ENCODE measurements at places on chromosomes 4 and X. TPM values are rescaled to one million over a fixed set of nuclear protein-coding genes. Genes with fewer than 3 reads are reported as not detected.
A peak's percentile ranks its signal among the peaks of the same experiment; 100 is the strongest.

- DNase-seq = no peak
Measured at GRCh38 chr4:48258845-48259397, 10.7 kb downstream of the TEC start.

- DNase-seq = no peak
Measured at GRCh38 chr4:19324184-19324583, 927.5 kb upstream of the SLIT2 start.

GRCh38 chr4:84362896-84363655 is 136.0 kb downstream of the NKX6-1 start:
- DNase-seq = no peak

TBX22 gene
- total RNA-seq = not detected

ATP5ME gene
- 20.2 TPM for total RNA-seq

HS6ST2 gene
- 2.6 TPM for total RNA-seq

GRCh38 chr4:112118742-112119352 is 26.4 kb upstream of the FAM241A start:
- no peak for DNase-seq

DNA sequence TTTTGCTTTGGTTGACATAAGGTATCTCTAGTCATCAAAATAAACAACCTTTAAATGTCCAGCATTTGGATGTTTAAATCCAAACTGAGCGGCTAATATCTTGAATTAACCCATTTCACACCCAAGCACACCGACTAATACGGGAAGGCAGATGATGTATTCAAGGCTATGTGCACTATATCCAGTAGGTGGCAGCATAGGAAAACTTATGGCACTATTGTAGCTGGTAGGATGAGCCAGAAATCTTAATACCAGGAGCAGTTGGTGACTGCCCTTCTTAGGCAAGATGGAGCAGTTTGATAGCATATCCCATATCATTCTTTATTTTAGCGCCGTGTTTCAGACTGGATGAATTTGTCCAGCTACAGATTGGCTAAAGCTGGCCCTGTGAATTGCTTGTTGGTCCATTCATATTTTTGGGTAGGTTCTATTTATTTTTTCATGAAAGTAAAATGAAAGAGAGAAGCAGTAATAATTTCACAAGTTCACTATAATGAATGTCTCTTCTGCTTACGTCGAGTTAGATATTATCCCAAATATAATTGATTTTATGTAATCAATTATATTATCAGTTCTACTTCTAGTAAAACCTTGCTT is 24.4 kb downstream of the UCHL1 start:
- DNase-seq = peak; percentile 34

PF4V1 gene
- total RNA-seq = not detected

GRCh38 chr4:84647312-84647884 is 64.5 kb downstream of the CDS1 start:
- no peak for DNase-seq

All from body of pancreas (tissue), 4 donors.